NCI-H460 (cell line): ENCODE measurements at places on chromosomes 2 and 18.

GRCh38 chr2:14530506-14530905 is 102.0 kb upstream of the LRATD1 start:
- no peak for DNase-seq

DNA sequence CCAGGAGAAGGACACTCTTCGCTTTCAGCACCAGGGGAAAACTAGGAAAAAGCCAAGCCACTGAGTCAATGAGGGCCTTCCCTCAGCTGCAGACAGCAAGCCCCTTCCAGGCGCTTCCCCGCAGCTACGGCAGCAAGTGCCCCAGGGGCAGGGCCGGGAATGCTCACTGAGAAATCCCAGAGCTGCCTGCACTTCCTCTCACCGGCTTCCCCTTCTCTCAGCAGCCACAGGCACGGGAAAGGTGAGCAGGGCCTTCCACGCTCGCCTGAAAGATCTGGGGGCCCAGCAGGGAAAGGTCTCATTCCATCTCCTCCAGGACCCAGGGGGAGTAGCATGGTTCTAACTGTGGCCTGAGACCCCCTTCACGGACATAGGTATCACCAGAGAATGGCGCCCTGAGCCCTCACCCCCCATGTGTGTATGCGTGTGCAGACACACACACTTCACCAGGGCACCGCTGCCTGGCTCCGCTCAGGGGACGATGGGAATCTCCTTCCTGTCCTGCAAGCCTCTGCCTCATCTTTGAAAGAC is 29.6 kb upstream of the FOSL2 start:
- DNase-seq = no peak

DNA sequence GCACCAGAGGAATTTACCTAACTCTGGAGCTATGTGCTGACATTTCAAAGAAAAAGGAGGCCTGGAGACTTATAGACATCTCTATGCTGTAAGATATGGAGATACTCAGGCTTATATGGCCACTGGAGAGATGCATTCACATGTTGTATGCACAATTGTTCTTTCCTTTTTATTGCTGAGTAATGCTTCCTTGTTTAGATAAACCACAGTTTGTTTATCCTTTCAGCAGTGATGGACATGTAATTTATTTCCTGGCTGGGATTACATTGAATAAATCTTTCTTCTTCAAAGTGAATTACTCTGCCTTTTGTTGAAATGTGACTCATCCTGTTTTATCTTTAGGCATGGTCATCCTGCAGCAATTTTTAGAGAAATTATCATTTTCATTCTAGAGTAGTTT is 716.7 kb upstream of the GCFC2 start:
- peak; percentile 13 for DNase-seq

GRCh38 chr2:20604401-20604911 is 46.4 kb downstream of the HS1BP3 start:
- no peak for DNase-seq

DNA sequence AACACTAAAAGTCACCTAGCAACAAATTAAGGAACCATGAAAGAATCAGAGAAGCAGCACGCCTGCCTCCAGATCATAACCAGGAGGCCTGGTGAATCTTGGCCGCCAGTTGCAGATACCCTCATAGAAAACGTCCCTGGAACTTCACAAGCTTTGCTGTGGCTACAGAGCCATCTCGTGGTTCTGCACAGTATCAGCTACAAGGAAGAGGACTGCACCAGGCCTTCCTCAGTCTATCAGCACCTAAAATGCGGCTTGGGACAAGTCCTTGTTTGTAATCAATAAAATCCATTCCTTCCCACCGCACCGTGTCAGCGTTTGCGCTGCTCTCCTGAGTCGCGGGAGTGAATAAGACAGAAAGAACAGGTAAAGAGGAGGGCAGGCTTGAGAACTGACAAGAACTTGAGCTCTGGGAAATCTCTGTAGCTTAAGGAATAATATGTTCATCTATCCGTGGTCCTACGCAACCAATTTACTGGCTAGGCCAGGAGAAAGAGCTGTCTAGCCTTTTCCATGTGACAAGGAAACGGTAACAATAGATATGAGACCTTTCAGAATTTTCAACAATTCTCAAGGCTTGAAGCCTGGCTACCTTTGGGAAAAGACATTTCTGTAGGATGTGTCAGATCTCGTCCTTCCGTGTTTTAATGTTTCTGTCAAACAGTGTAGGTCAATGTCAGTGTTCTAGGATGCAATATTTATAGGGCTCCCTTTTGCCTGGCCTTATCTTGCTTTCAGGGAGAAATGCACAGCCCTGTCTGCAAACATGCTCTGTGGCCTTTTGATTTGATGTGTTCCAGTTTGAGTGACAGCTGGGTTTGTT is 128.5 kb upstream of the RAB12 start:
- DNase-seq = peak; percentile 48

DNA sequence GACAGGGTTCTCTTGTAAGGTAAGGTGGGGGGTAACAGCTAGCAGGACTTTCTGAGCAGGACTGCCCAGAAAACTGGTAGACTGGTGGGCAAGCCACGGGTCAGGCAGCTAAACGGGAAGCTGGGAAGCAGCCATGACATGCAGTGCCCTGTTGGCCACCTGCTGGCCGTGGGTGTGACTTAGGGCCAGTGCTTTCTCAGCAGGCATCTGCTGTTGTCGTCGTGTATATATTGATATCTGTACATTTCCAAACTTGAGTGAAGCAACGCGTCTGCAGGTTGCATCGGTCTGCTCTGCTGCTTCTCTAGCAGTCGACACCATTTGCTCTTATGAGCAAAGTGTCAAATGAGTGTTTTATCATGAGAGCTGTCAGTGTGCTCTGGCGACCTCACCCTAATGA is 31.0 kb downstream of the COA5 start:
- DNase-seq = no peak

- no peak for DNase-seq
These were observed 286.9 kb downstream of the MEIS1 start for GRCh38 chr2:66721776-66722175.
